ENCODE measurements at places on chromosomes 3 and 15. TPM values are rescaled to one million over a fixed set of nuclear protein-coding genes. Genes with fewer than 3 reads are reported as not detected.

The RARRES1 gene
- 7.8 TPM for total RNA-seq

DNA sequence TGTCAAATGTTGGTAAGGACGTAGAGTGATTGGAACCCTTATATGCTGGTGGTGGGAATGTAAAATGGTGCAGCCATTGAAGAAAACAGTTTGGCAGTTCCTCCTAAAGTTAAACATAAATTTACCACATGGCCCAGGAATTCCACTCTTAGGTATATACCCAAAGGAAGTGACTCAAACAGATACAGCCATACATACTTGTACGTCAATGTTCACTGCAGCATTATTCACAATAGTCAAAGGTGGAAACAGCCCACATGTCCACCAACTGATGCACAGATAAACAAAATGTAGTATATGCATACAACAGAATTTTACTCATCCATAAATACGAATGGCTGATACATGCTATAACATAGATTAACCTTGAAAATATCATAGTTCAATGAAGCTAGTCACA, 13.2 kb downstream of the CLASP2 start:
- DNase-seq = no peak

The RASL12 gene
- total RNA-seq = not detected

GRCh38 chr15:36798366-36798765, 218.9 kb downstream of the CDIN1 start:
- DNase-seq = peak; percentile 62

The ZDHHC3 gene
- 81.4 TPM for total RNA-seq

The GMPPB gene
- 53.7 TPM for total RNA-seq

DNA sequence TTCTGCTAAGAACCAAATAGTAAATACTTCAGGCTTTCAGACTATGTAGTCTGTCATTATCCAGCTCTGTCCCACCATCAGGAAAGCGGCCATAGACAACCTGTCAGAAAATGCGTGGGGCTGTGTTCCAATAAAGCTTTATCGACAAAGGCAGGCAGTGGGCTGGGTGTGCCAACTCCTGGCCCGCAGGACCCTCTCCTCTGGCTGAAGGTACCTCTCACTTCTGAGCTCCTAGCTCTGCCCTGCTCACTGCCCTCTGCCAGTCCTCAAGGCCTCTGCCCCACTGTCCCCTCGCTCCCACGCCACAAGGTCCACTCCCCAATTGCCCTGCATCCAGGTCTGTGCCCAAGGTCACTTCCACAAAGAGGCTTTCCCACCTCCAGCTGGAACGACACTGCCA, 20.0 kb downstream of the SSUH2 start:
- no peak for DNase-seq

DNA sequence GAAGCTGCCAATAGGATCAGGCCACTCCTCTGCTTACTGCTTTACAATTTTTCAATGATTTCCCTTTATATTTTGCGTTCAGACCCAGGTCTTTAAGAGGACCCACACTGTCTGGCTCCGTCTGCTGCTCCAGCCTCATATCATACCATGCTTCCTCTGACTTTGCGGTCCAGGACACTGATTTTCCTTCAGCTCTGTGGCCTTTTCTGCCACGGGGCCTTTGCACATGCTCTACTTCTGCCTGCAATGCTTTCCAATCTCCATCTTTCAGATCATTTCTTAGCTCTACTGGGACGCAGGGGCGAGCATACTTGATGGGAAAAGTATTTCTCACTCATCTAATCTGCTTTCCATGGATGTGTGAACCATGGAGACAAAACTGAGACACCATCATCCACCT, 23.0 kb upstream of the SH3GL3 start:
- no peak for DNase-seq

The ZPLD1 gene
- total RNA-seq = 74.8 TPM

- DNase-seq = no peak
Measured at GRCh38 chr15:90749754-90750153, 32.6 kb downstream of the BLM start.

The CISH gene
- total RNA-seq = 1.9 TPM

DNA sequence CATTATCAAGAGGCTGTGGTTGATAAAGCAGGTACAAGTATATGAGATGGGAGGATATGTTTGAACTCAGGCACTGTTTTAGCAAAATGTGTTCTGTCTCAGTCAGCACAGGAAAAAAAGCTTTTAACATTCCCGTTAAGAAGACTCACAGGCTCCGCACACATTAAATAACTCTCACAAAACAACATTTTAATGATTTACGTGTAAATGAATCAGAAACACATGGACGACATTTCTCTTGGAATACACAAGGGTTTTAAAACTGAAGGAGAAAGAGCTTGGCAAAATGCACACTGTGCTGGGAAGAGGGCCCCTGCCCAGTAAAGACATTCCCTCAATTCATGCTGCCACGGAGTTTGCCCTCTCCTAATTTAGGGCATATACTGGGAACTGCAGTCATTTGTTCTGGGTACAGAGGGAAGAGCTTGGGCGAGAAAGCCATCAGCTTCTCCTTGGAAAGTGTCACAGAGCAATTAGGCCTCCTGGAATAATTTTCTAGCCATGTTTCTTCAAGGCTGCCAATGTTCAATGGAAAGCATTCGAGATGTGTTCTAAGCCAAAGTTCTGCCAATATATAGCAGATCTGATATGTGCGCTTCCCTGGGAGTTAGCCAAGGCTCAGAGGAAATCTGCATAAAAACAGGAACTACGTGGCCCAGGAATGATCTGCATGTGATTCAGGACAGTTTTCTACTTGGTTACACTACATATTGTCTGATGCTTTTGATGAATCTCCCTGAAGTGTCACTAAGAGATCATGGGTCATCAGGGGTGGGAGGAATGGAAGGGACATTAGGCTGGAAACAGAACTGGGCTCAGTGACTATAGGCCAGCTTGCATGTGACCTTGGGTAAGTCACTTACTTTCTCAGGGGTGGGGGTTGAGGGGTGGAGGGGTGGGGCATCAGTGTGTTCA, 2.2 kb upstream of the MASP1 start:
- DNase-seq = peak; percentile 21

DNA sequence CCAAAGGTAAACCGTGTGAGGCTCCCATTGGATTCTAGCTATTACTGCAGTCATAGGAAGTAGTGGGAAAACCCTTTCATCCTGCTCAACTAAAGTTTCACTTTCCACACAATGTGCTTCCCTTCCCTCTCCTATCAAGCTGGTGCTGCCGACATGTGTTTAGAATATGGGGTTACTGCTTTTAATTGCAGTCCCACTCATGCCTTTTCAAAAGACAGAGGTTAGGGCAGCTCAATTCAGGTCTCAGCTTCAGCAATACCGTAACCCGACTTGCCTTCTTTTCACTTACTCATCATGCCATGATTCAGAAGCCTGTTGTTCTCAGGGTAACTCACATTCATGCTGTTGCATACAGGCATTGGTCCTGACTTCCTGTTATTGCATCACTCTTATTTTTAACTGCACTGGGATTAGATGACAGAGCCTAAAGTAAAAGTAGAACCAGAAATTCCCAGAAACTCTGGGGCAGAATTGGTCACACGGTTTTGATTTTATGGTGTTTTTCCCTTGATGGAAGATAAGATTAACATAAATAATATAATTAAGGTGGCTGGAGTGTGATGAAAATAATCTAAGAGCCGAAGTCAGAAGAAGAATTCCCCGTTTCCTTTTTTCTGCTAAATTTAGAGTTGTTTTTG, 45.7 kb downstream of the C2CD4B start:
- peak; percentile 100 for DNase-seq

The SEMA6D gene
- total RNA-seq = 7.1 TPM

The SLCO2A1 gene
- total RNA-seq = 0.69 TPM

The ECE2 gene
- total RNA-seq = not detected

GRCh38 chr3:17741621-17742101, 770 bp downstream of the TBC1D5 start:
- DNase-seq = peak; percentile 50

DNA sequence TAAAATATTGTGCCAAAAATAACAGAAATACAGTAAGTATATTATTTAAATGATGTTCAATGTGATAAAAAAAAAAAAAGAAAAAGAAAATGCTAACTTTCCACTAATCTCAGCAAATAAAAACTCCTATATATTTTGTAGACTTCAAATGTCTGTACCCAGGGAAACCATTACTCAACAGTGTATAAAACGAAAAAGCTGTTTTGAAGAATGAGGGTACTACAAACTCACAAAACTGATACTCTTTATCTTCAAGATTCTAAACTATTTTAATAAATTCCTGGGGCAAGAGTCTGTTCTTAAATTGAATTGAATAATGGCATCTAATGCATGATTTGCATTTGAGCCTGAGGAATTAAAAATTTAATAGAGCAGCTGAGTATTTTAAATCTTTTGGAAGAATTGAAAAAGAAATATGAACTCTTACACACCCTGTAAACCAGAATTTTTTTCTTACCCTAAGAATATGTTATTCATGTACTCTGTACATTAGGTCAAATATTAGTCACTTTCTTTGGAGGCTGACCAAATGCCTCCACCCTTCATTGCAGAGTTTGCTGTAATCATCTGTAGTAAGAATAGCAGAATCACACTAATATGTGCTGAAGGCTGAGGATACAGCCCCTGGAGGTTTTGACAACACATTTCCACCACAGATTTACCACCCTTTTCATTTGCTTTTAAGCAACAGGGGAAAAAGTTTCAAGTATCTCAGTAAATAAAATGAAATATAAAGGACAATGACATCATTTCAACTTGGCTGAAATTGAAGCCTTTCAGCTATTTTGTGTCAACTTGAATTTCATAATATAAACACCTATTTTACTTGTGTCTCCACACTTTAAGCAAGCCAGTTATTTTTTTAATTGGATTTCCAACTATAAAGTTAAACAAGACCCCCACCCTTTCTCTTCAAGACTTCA, 79.7 kb downstream of the FBN1 start:
- DNase-seq = peak; percentile 33

The PROS1 gene
- 60.3 TPM for total RNA-seq

DNA sequence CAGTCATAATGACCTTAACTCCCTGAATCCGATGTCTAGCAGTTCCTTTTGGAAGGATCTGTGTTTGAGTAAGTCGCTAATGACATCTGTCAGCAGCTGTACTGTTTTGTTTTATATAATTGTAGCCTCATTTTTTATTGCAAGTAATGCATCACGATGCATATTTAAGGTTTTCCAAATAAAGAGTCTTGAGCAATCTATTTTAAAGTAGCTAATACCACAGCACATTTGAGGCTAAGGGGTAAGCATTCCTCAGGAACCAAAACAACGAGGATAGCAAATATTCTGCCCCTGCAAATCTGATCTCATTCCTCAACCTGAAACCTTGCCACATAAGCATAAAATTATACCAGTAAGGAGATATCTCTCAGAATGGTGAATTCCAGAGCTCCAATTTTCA, 98.7 kb downstream of the TBC1D5 start:
- DNase-seq = peak; percentile 29

DNA sequence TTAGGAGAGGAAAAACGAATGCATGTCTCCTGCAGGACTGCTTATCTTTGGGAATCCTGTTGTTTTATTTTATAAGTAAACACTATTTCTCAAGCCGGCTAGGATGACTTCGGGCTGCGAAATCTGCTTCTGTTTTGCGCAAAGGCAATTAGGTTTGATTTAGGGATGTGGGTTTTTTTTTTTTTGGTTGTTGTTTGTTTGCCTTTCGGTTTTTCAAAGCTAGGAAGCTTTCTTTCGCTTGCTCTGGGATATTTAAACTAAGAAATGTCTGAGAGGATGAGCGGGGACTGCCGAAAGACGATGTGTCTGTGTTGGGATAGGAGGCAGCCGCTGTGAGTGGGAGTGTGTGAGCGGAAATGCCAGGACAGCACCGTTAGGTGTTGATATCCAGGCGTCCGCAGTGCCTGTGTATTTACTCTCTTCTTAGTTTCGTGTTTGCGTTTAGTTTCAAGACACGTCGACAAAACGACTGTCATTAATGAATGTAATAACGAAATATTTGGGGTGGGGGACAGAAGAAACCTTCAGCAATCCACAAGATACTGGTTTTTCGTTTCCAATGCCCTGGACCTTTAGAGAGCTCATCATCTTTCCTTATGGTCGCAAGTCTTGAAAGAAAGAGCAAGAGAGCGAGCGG, 604 bp downstream of the ISL2 start:
- DNase-seq = no peak

- DNase-seq = no peak
Measured at GRCh38 chr15:91857224-91857585, 3.7 kb downstream of the SLCO3A1 start.

GRCh38 chr3:159191447-159191846, 389.6 kb downstream of the MFSD1 start:
- peak; percentile 35 for DNase-seq

The SEMA7A gene
- total RNA-seq = 143 TPM
